ENCODE measurements at places on chromosomes 7 and 10.

DNA sequence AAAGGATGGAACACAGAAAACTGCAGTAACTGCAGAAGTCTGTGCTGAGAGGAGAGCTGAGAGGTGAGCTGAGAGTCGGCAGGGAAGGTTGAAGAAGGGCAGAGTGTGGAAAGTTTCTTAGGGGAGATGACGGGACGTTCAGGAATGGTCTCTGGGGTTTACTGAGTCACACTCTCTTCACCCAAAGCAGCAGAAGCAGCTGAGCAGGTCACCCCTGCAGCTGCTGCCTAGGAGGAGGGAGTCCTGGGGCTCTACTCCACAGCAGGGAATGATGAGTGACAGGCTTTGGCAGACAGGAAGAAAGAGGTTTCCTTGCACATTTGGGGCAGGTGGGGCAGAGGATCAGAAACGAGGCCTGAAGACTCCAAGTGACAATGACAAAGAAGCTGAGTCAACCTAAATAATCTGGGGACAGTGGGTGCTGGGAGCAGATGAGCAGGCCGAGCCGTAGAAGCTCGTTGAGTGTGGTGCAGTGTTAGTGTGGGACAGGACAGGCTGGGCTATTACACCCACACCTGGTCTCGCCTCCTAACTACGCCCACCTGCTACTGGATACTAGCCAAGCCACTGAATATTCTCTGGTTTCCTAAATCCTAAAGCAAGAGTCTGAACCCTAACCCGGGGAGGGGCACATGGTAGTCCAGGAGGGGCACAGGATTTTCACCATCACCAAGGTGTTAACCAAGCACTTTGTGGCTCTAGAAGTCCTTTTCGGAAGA lies 24.9 kb downstream of the BEND7 start:
- DNase-seq, result no peak

DNA sequence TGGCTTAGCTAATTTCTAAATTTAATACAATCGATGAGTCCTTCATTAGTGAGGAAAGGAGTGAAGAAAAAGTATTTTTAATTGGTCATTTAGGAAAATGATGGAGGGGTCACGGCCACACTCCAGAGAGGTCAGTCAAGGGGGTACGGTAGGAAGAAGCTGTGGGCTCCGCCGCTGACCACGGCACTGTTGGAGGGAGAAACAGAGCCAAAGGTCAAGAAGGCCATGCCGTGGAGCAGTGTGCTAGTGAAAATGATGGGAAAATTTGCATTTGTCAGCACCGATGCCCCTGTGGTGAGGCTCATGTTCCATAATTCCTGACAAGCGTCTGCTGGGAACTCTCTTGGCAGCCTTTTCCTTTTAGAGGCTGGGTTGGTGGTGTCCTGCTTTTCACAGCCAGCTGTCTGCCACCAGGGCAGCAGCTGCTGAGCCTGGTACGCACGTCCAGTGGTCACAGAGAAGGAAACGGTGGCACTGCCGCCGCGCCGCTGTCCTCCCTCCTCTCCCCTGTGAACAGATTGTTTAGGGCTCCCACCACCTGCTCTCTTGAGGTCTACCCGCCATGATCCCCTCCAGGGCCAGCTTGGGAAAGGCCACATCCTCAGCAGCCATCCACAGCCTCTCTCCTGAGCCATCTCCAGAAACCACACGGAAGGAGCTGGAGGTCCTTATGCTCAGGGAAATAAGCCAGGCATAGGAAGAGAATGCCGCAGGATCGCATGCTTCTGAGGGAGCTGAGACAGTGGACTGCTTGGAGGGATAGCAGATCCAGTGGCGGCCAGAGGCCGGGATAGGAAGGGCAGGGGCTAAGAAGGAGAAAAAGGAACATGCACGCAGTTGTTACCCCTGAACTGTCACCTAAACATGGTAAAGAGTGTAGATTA lies 263.7 kb upstream of the PPP2R2D start:
- no peak for DNase-seq

DNA sequence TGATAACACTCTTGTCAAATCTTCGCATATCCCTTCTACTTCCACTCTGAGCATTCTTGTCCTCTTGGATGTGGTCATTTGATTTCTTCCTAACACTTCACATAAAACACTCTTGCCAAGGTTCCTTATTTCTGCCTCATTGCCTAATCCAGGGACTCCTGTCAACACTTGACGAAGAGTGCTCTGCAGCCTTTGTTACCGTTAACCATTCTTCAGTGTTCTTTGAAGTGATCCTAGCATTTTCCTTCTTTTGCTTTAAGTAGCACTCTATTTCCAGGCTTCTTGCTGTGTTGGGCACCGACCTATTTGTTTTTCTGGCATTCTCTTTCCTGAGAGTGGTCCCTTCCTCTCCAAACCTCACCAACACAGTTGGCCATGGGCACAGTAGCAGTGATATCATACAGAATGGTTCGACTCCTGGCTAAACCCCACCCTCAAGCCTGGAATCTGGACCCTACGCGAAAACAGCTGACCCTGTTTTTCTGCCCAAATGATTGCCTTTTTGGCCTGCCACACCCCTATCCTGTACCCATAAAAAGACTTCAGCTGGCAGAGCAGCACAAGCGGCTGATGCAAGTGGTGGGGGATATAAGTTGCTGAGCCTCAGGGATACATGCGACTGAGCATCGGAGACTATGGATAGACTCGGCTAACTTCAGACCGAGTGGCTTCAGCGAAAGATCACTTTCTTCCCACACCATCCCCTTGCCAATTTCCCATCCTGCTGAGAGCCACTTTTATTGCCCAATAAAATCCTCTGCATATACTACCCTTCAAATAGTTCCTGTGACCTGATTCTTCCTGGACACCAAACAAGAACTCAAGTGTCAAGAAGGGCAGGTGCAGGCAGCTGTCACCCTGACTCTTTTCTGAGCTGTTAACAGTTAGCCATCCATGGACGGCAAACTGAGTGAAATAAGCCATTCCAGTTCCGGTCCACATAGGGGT lies 820.6 kb downstream of the CCSER2 start:
- no peak for DNase-seq

GRCh38 chr10:59873896-59874295 lies 32.5 kb downstream of the CCDC6 start:
- DNase-seq, result no peak

DNA sequence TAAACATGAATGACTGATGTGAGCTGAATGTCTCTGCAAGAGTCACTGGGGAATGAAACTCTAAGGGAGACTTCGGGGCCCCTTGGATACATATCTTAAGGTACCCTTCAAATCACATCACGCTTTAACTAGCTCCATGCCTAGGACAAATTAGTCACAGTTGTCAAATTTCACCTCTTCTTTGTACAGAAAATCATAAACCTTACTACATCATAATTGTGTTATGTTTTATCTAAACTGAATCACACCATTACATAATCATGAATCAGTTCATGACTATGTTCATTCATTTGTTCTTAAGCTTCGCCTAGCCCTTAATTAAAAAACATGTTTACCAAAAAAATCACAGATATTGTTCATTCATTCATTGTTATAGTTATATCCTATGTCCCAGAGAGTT lies 2.1 kb upstream of the SLC13A1 start:
- no peak for DNase-seq

GRCh38 chr7:100090527-100091410 lies 2.0 kb downstream of the COPS6 start:
- DNase-seq, result no peak

GRCh38 chr10:32950591-32951108 lies 7.4 kb downstream of the ITGB1 start:
- no peak for DNase-seq

DNA sequence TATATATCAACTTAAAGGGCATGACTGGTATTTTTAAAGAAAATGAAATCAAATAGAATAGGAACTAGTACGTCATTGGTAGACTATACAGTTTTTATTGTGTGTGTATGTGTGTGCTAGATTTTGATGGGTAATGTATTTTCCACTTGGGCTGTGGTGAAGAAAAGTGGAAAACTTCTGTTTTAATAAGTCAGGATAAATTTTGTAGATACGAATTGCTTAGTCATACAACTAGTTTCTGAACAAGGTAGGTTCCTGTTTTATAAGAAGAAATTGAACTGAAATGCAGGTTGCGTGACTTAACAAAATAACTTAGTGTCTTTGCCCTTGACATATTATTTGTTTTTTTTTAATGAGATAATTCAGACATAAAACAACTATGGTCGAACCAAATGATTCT lies 24.3 kb downstream of the UBN2 start:
- DNase-seq, result no peak

GRCh38 chr7:14201353-14201752 lies 211.9 kb upstream of the ETV1 start:
- no peak for DNase-seq

GRCh38 chr10:73886661-73887293 lies 12.4 kb upstream of the CAMK2G start:
- no peak for DNase-seq

GRCh38 chr7:38383281-38383680 lies 109.8 kb upstream of the TARP start:
- no peak for DNase-seq

- no peak for DNase-seq
Observed at GRCh38 chr10:85979598-85979997, 387.0 kb downstream of the GRID1 start.

- DNase-seq, result no peak
Observed at GRCh38 chr7:31707089-31707488, 20.1 kb downstream of the PPP1R17 start.

DNA sequence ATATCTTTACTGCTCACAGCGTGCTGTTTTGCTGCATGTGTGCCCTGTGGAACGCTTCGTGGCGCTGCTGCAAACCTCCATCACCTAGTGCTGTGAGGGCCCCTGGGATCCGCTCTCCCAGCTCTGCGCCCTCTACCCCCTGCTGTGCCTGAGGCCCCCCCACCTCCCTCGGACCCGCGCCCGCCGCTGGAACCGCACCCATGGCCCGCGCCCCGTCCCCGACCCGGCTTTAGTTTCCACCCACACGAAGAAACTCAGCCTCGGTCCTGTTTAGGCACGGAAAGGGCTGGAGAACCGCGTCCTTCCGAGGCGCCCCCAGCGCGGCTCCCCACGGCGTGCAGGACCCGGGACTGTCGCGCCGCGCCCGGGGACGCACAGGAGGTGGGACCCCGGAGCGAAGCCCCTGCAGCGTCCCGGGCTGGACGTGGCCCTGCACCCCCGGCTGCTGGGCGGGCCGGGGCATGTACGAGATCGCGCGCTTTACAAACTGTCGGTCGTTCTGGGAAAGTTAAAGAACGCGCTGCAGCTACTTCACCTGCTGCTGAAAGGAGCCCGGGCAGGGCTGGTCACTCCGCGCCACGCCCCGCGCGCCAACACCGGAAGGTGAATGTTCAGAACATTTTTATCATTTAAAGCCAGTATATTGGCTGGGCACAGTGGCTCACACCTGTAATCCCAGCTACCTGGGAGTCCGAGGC lies 54.3 kb downstream of the BMS1 start:
- DNase-seq, result peak; percentile 18

- no peak for DNase-seq
Observed at GRCh38 chr10:108684431-108684830, 1238.9 kb downstream of the XPNPEP1 start.

DNA sequence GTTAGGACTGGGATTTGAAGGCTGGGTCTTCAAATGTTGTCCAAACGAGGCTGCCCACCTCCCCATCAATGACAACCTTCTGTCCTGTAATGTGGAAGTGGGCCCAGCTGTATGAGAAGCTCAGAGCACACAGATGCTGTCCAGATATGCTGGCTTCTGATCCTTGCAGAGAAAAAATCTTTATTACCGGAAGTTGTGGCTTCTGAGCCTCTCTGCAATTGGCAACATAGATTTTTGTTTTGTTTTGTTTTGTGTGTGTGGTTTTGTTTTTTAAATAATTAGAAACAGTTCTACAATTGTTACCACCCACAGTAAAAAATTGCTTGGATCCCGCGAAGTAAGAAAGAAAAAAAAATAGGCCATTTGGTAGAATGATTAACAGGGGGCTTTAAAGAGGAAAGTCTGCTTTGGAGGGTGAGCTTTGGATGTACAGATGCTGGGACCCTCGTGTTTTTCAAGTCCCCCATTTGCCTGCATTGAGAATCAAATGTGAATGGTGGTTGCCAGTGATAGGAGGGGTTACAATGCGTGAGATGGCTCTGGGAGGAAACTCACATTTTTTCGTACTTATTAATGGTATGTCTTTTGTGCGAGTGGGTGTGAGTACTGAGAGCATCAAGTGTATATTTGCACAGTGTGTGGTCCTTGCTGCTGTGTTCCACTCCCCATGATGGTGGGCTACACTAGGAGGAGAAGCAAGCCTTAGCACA lies 153.2 kb downstream of the TCF7L2 start:
- DNase-seq, result no peak

DNA sequence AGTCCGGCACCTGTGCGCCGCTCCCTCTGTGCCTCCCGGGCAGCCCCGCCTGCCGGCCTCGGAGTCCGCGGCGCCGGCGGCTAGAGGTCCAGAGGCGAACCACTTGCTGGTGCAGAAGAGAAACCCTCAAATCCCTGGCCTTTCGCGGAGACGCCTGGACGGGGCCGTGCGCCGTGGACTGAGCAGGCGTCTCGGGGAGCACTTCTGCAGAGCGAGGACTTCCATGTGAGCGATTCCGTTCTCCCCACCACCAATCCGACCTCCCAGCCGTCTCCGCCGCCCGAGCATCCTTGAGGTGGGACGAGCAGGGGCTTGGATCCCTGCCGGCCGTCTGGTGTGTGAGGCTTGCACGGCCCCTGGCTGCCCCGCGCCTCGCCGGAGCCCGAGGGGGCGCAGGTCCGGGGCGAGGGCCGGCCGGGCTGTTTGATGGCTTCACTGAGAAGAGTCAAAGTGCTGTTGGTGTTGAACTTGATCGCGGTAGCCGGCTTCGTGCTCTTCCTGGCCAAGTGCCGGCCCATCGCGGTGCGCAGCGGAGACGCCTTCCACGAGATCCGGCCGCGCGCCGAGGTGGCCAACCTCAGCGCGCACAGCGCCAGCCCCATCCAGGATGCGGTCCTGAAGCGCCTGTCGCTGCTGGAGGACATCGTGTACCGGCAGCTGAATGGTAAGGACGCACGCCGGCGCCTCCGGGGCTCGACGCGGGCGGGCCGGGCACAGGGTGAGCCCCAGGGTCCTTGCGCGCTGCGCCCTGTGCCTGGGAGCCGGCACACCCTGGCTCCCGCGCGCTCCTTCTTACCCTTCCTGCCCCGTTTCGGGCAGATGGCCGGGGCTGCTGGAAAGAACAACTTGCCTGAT lies 660 bp downstream of the GALNT17 start:
- no peak for DNase-seq

- no peak for DNase-seq
Observed at GRCh38 chr7:107703219-107703618, 40.7 kb upstream of the CBLL1 start.

GRCh38 chr7:126378642-126379041 lies 874.1 kb downstream of the GRM8 start:
- no peak for DNase-seq

DNA sequence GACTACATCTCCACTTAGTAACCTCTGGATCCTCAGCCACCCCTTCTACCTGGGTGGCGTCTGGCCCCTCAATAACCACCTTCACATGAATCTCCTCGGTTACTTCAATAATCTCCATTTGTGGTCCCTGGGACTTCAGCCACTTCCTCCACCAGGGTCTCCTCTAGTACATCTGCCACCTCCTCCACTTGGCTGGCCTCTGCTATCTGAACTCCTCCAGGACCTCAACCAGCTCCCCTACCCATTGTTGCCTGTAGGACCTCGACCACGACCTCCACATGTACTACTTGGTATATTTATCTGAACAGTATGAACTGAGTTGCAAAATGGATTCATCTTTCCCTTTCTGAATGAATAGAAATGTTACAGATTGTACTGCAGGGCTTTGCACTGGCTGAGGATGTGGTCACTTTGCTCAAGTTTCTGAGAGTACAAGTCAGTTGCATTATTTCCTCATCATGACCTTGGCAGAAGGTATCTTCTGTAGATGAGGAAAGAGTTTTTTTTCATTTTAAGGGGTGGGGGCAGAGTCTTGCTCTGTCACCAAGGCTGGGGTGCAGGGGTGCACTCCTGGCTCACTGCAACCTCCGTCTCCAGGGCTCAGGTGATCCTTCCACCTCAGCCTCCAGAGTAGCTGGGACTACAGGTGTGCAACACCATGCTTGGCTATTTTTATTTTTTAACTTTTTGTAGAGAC lies 36.0 kb downstream of the MAT1A start:
- DNase-seq, result peak; percentile 18
